Fibroblast of the aortic adventitia (primary cell): ENCODE measurements at places on chromosomes 13 and 19. TPM values are rescaled to one million over a fixed set of nuclear protein-coding genes. Genes with fewer than 3 reads are reported as not detected.

The LGALS7 gene
- 0.72 TPM in 1 of 2 replicates, not detected in the other for total RNA-seq

DNA sequence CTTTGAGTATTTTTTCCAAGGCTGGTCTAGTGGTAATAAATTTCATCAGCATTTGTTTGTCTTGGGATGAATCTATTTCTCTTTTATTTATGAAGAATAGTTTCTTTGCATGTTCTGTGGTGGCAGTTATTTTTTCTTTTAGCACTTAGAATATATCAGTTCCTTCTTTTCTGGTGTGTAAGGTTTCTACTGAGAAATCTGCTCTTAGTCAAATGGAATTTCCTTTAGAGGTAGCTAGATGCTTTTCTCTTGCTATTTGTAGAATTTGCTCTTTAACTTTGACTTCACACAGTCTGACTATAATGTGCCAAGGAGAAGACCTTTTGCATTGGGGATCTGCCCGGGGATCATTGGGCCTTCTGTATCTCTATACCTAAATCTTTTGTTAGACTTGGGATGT is 4.1 kb upstream of the SIGLEC6 start:
- DNase-seq = no peak

The CEACAM21 gene
- not detected in 2 replicates for total RNA-seq

GRCh38 chr13:29849731-29850212 is 645 bp downstream of the UBL3 start:
- peak; percentile 55 for DNase-seq

DNA sequence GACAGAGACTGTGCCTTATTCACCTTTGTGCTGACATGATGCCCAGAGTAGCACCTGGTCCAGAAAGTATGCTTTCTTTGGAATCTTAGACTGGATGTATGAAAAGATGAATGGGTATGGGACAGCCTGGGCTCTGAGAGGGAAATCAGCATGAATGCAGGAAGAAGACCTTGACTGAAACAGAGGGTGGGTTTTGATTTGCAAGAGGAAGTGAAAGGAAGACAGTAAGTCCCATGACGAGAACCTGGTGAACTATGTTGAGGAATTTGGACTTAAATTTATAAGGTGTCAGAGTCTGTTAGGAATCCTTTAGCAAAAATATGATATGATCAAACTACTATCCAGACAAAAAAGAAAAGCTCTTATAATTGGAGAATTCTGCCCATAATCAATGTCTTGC is 301.9 kb downstream of the SPRY2 start:
- DNase-seq = no peak

The SELENOW gene
- total RNA-seq = 62.9 and 154 TPM in 2 replicates

The RAB8A gene
- total RNA-seq = 15.5 and 99.9 TPM in 2 replicates

DNA sequence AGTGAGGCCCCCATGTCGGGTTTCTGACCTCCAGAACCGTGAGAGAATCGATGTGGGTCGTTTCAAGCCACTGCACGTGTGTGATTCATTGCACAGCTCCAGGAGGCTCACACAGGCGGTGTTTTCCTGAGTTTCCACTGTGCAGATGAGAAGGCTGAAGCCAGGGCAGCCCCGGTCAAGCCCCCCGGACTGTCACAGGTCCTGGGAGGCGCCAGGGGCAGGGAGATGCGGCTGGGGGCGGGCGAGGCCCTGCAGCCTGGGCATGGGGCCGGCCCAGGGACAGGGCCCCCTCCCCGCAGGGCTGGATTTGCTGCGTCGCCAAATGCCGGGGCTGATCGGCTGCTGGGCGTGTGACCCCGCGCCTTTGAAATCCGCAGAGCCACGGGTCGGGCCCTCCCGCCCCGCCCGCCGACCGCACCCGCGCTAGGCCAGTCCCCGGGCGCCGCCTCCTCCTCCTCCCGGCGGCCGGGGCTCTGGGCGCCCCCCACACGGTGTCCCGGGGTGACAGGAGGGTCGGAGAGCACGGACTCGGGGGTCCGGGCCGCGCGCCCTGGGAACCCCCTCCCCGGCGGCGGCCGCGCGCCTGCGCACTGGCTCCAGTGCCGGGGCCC is 9.9 kb upstream of the MKNK2 start:
- peak; percentile 79 for DNase-seq

- no peak for DNase-seq
Measured at GRCh38 chr13:25288966-25289365, 1.7 kb upstream of the MTMR6 start.

GRCh38 chr13:40503966-40504591 is 162.4 kb downstream of the FOXO1 start:
- DNase-seq = peak; percentile 96

DNA sequence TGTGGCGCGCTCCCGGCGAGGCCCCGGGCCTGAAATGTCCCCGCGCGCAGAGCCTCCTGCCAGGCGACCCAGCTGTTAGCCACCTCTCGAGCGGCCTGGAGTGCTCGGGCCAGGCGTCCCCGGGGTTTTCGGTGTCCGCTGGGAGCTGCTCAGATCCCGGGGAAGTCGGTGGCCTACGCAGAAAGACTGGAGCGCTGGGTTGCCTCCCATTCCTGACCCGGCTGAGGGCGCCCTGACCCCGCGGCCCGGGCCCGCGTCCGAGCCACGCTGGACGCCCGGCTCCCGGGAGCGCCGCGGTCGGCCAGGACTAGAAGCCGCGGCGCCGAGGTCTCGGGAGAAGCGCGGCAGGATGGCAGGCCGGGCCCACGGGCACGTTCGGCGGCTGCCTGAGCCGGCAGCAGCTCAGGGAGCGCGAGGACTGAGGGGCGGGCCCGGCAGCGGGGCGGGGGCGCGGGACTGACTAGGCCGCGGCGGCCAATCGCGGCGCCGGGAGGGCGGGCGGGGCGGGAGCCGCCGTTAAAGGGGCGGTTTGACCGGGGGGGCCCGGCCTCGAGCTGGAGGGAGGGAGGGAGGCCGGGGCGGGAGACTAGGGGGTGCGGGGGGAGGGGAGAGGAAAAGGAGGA is 1.3 kb upstream of the ZIC2 start:
- DNase-seq = peak; percentile 29

GRCh38 chr19:17243830-17244617 is 1.7 kb downstream of the NR2F6 start:
- DNase-seq = peak; percentile 50

The PRODH2 gene
- total RNA-seq = not detected in 2 replicates

The CCDC70 gene
- total RNA-seq = not detected in 2 replicates

- DNase-seq = no peak
Measured at GRCh38 chr13:40600149-40600751, 66.2 kb downstream of the FOXO1 start.

GRCh38 chr13:30163441-30163840 is 143.9 kb downstream of the KATNAL1 start:
- DNase-seq = no peak

DNA sequence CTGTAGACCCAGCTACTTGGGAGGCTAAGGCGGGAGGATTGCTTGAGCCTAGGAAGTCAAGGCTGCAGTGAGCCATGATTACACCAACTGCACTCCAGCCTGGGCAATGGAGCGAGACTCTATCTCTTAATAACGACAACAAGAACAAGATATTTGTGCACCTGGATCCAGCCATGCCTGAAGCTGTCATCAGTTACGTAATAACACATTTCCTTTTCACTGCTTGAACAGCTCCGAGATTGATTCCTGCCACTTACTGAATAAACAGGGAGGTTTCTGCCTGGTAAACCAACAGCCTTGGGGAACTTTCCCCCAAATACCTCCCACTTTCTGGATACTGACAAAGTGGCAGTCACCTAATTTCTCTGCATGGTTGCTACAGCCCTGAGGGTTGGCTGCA is 5.4 kb downstream of the KANK2 start:
- no peak for DNase-seq

DNA sequence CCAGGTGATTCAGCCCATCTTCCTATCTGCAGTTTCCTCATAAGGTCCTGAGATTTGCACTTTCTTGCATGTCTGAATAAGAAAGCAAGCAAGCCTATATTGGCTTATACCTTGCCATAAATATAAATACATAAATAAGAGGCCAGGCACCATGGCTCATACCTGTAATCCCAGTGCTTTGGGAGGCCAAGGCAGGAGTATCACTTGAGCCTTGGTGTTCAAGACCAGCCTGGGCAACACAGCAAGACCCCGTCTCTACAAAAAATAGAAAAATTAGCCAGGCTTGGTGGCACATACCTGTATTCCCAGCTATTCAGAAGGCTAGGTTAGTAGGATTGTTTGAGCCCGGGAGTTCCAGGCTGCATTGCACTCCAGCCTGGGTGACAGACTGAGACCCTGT is 5.5 kb upstream of the GPATCH1 start:
- DNase-seq = no peak

The NFILZ gene
- not detected in 2 replicates for total RNA-seq

The ZNF135 gene
- total RNA-seq = 2.2 and 4.3 TPM in 2 replicates

GRCh38 chr19:40264314-40265054 is 20.7 kb downstream of the AKT2 start:
- DNase-seq = no peak

The PSG11 gene
- 0.09 TPM in 1 of 2 replicates, not detected in the other for total RNA-seq

The IL4I1 gene
- 1.1 TPM in 1 of 2 replicates, not detected in the other for total RNA-seq

DNA sequence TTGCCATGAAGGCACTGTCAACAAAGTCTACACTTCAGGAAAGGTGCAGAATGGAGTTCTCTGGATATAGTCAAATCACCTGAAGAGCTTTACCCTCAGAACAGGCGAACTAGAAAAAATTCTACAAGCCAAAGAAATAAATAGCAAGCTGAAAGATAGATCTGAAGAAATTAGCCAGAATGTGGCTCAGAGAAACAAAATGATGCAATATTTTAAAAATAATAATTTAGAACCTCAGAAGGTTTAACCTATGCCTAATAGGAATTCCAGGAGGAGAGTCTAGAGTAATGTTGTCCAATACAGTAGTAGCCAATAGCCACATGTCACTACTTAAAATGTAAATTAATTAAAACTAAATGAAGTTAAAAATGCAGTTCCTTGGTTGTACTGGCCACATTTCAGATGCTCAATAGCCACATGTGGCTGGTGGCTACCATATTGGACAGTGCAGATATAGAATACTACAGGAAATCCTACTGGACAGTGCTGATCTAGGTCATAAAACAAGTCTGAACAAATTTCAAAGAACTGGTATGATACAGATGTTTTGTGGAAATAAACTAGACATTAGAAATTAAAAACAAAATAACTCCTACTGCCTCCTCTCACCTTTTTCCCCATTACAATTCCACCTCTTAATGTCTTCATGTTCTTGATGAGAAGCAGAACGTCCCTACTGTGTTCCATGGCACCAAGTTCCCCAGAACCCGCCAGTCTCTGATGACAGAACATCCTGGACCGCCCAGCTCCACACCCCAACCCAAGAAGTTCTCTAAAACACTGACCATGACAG is 679 bp upstream of the CDADC1 start:
- no peak for DNase-seq

- no peak for DNase-seq
Measured at GRCh38 chr13:81990652-81991051, 1649.7 kb upstream of the SPRY2 start.

DNA sequence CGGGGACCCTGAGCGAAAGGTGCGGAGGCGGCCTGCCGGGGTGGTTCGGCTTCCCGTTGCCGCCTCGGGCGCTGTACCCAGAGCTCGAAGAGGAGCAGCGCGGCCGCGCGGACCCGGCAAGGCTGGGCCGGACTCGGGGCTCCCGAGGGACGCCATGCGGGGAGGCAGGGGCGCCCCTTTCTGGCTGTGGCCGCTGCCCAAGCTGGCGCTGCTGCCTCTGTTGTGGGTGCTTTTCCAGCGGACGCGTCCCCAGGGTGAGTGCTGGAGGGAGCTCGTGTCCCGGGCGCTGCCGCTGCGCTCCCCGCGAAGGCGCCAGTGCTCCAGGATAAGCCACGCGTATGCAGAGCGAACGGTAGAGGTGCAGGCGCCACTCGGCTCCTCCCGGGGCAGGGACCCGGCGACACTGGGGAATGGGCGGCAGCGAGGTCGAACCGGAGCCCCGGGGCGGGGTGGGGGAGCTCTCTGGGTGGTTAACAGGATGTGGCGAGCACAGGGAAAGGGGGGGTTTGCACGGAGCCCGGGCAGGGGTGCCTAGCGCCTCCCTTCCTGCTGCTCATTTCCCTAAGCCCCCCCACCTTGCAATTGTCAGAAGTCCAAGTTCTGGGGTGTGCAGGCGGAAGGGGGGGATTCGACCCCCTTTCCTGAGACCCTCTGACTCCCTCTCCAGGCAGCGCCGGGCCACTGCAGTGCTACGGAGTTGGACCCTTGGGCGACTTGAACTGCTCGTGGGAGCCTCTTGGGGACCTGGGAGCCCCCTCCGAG is at the start of gene IL27RA:
Gene IL27RA, plus strand, starts transcription at position 44 of the 762 bp plus-strand sequence. Its CDS starts 111 bp downstream, at position 155.
- DNase-seq = peak; percentile 29

- peak; percentile 88 for DNase-seq
Measured at GRCh38 chr19:5987077-5987818, 9.3 kb upstream of the RANBP3 start.

The TRPM4 gene
- 14.0 and 15.0 TPM in 2 replicates for total RNA-seq

GRCh38 chr13:56687131-56687530 is 453.6 kb upstream of the PRR20A start:
- DNase-seq = no peak

The CCDC9 gene
- total RNA-seq = 6.5 and 16.3 TPM in 2 replicates

DNA sequence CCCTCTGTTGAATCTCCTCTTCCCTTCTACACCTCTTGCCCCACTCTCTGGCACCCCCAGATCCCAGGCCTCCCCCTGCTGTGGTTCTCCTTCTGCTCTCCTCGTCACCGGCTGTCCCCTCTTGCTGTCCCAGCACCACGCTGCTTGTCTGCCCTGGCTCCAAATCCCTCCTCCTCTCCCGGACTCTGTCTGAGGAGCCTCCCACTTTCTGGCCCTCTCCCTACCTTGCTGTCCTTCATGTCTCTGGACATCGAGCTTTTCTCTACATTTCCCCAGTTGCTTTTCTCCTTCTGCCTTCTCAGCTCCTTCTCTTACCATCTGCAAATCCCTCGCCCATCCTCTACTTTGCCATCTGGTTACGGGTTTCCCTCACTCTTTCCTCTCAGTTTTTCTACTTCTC is 1.2 kb downstream of the ZNF347 start:
- peak; percentile 14 for DNase-seq

The LRRC8E gene
- 2.1 and 5.2 TPM in 2 replicates for total RNA-seq

- DNase-seq = no peak
Measured at GRCh38 chr19:5430237-5430636, 25.0 kb upstream of the ZNRF4 start.

DNA sequence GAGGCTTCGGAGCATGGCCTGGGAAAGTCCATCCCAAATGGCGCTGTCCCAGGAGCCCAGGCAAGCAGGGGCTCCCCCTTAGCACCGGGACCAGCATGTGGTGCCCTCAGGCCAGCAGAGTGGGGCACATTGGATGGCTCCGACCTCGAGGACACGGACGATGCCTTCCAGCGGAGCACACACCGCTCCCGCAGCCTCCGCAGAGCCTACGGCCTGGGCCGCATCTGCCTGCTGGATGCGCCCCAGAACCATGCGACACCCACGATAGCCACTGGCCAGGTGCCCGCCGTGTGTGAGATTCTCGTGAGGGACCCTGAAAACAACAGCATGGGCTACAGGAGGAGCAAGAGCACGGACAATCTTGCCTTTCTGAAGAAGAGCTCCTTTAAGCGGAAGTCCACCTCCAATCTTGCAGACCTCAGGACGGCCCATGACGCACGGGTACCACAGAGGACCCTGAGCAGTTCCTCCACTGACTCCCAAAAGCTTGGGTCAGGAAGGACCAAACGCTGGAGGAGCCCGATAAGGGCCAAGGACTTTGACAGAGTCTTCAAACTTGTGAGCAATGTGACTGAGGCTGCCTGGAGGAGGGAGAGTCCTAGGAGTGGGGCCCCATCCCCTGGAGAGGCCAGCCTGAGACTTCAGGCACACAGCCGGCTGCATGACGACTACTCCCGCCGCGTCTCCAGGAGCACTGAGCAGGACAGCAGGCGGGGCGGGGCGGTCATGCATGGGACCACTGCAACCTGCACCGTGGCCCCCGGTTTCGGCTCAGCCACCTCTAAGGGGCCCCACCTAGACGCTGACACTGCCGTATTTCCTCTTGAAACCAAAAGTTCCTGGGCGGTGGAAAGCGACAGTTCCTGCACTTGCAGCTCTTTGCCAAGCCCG is 63.1 kb downstream of the SPATA13 start:
- DNase-seq = no peak

The LYPD5 gene
- total RNA-seq = 0.72 and 1.1 TPM in 2 replicates

- DNase-seq = peak; percentile 61
Measured at GRCh38 chr19:3335431-3336350, 30.7 kb upstream of the NFIC start.
